ENCODE measurements at places on chromosomes 5 and 9.

DNA sequence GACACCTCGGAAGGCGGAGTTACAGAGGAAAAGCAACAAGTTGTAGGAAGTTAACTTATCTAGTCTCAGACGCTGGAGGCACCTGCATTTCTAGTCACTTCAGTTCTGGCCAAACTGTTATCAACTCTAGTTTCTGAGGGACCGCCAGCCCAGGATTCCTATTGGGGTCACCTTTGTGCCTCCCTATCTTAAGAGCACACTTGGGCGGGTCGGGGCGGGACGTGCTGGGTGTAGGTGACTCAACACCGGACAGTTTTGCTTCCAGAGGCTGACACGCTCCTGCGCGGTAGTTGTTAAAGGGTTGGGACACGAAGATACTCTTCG is 679 bp upstream of the KDM4C start:
- peak; percentile 79 for DNase-seq

DNA sequence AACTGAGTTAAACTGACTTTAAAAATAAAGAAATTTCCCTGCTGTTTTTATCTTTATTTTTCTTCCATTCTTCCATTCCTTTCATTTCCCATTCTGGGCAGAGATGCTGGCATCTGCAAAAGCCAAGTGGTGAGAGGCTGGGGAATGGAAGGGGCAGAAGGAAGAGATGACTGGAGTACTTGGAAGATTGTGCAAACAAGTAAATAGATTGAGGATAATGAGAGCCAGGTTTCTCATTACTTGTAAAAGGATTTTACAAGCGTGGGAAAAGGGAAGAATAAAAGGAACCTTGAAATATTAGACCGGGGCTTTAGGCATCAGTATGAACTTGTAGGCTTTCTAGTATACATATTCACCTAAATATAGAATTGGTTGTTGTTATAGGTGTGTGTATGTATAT is 341.2 kb downstream of the CAAP1 start:
- no peak for DNase-seq

- DNase-seq: no peak
These were observed 181.1 kb upstream of the MEF2C start for GRCh38 chr5:89064054-89064453.

- DNase-seq: no peak
These were observed 113.2 kb upstream of the SNX2 start for GRCh38 chr5:122661496-122662180.
